ENCODE measurements at places on chromosomes 5 and 9. TPM values are rescaled to one million over a fixed set of nuclear protein-coding genes. Genes with fewer than 3 reads are reported as not detected.

GRCh38 chr5:4862500-4862899 is 277.6 kb upstream of the ADAMTS16 start:
- no peaks in the 10 kb centered on the region for H3K36me3 ChIP-seq
- no peaks in the 10 kb centered on the region for H3K4me1 ChIP-seq
- no peak overlapping the region for H3K27ac ChIP-seq
- H3K27me3 ChIP-seq, result no peaks in the 10 kb centered on the region

GRCh38 chr5:164220522-164220921 is 715.1 kb downstream of the MAT2B start:
- no peaks in the 10 kb centered on the region for H3K4me1 ChIP-seq
- H3K27me3 ChIP-seq, result no peaks in the 10 kb centered on the region
- no peaks in the 10 kb centered on the region for H3K36me3 ChIP-seq
- no peak overlapping the region for H3K4me3 ChIP-seq
- H3K27ac ChIP-seq, result no peak overlapping the region
- DNase-seq, result no peak

DNA sequence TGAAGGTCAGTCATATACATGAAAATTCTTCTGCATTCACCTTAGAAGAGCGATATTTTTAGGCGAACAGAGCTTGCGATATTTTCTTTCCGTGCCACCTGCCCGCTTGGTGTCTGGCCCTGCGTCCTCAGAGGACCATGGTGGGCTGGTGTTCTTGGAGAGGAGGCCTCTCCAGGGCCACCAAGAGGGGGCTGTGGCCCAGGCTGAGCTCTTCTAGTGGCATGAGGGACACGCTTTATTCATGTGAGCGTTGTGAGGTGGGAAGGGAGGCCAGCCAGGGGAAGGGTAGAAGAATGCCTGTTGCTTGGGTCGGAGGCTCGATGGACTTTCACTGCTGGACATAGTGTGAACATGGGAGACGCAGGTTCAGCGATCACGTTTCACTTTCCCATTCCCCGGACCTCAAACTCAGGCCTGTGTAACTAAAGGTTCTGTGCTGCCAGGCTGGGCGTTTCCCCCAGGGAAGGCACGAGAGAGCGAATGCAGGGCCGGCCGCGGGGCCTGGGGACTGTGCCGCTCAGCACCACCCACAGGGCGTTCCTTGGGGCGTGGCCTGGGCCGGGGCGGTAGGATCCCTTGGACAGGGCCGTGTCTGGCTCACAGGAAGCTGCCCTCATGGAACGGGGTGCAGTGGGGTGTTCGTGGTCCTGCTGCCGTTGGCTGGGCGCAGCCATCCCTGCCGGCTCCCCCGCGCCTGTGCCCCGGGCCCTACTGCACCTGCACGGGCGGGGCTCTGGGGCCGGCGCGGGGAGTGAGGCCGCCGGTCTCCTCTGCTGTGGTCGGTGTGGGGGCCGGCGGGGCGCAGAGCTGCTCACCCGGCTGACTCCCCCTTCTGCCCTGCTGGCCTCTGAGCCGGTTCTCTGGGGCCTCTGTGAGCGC is 40.7 kb upstream of the CLPTM1L start:
- peak overlapping the region; percentile 98 for H3K27ac ChIP-seq
- peaks cover 21% of the 10 kb centered on the region for H3K4me1 ChIP-seq
- peak overlapping the region; percentile 98 for H3K4me3 ChIP-seq
- peak; percentile 69 for DNase-seq

- H3K4me3 ChIP-seq, result no peak overlapping the region
- H3K27ac ChIP-seq, result no peak overlapping the region
- no peak for DNase-seq
- peaks cover 27% of the 10 kb centered on the region for H3K27me3 ChIP-seq
These were observed 35.5 kb upstream of the GLRX start for GRCh38 chr5:95858023-95858461.

DNA sequence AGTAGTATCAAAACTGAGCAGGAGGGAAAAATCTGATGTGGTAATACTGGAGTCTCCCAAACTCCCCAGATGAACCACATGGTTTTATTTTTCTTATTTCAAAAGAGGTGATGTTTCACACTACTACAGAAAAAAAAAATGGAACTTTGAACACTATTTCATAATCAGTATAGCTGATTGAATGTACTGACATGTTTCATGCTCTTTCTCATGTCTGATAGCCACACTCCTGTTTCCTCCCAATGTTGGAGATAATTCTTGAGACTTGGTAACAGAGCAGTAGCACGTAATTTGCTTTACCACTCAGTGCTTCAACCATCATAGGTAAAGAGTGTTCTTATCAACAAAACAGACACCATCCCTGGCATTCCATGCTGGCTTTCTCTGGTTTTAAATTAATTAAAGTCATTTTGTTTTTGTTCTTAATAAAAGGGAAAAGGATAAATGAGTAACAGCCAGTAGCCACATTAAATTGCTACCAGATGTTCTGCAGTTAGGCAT is 85.2 kb downstream of the MUSK start:
- no peak overlapping the region for H3K4me3 ChIP-seq
- H3K36me3 ChIP-seq, result no peaks in the 10 kb centered on the region
- H3K4me1 ChIP-seq, result no peaks in the 10 kb centered on the region
- no peak overlapping the region for H3K27ac ChIP-seq
- DNase-seq, result no peak

DNA sequence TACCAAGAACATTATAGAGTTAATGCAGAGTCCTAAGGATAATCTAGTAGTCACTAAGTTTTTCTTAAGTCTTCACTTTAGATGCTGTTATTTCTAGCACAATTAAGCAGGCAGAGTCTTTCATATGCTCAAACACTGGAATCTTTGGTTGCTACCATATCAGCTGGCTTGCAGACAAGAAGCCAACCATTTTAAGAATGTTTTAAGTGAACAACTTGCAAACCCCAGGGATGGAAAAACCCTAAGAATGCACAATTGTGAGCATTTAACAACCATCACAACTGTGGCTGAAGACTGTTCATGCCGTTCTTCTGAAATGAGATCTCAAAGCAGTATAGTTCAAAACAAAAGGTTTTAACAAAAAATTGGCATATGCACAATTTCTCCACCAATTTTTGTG is 55.1 kb downstream of the CSNK1A1 start:
- no peak overlapping the region for H3K4me3 ChIP-seq
- H3K27me3 ChIP-seq, result no peaks in the 10 kb centered on the region
- no peak for DNase-seq
- no peak overlapping the region for H3K27ac ChIP-seq
- peaks cover 5% of the 10 kb centered on the region for H3K36me3 ChIP-seq
- H3K4me1 ChIP-seq, result peaks cover 2% of the 10 kb centered on the region

- peaks cover 3% of the 10 kb centered on the region for H3K4me1 ChIP-seq
- no peak for DNase-seq
- H3K27ac ChIP-seq, result no peak overlapping the region
- H3K4me3 ChIP-seq, result no peak overlapping the region
- peaks cover 3% of the 10 kb centered on the region for H3K36me3 ChIP-seq
These were observed 25.9 kb downstream of the SRFBP1 start for GRCh38 chr5:121987685-121988073.

DNA sequence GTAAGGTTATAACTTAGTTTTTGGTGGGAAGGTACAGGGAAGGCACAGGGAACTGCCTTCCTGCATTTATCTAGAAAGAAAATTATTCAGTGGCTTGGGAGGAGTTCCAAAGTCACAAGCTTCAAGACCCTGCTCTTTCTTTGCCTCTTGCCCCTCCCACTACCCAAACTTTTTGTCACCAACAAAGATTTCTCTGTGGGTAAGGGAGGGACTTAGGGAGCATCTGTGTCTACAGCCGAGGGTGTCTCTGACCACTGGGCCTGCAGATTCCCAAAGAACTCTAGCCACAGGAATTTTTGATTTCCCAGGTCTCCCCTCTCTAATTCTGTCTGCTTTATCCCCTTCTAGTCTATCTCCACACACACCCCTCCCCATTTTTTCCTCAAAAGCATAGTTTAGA is 2.1 kb downstream of the ECSCR start:
- H3K27me3 ChIP-seq, result no peaks in the 10 kb centered on the region
- H3K4me1 ChIP-seq, result peaks cover 32% of the 10 kb centered on the region
- no peaks in the 10 kb centered on the region for H3K36me3 ChIP-seq
- DNase-seq, result no peak
- peak overlapping the region; percentile 98 for H3K27ac ChIP-seq

DNA sequence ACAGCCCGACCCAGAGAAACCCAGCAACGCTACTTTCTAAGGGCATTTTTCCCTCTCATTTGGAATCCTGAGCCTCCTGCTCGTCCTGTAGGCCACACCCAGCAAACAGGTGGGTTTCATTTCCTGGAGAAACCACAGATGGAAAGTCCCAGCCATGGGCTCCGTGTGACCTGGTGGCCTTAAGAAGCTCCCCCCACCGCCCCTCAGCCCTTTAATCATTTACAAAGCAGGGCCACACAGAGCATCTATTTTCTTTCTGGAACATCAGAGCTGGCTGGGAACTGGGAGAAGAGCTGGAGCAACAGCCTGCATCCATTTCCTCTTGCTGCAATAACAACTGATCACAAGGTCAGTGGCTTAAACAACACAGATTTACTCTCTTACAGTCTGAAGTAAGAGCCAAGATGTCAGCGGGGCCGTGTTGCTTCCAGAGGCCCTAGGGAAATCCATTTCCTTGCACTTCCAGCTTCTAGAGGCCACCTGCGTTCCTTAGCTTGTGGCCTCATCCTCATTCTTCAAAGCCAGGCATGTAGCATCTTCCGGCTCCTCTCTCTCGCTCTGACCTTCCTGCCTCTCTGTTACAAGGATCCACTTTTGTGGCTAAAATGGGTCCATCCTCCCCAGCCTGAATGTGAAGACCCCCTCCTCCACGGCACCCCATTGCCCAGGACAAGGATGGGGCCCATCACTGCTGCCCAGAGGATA is 40.5 kb downstream of the C9orf50 start:
- peaks cover 49% of the 10 kb centered on the region for H3K4me1 ChIP-seq
- no peaks in the 10 kb centered on the region for H3K27me3 ChIP-seq
- H3K36me3 ChIP-seq, result peaks cover 5% of the 10 kb centered on the region
- DNase-seq, result no peak

GRCh38 chr5:69209602-69210001 is 20.2 kb downstream of the CENPH start:
- H3K27me3 ChIP-seq, result no peaks in the 10 kb centered on the region
- DNase-seq, result no peak
- no peaks in the 10 kb centered on the region for H3K4me1 ChIP-seq
- H3K36me3 ChIP-seq, result no peaks in the 10 kb centered on the region

GRCh38 chr5:134430001-134430569 is 18.4 kb upstream of the CDKN2AIPNL start:
- H3K4me1 ChIP-seq, result peaks cover 3% of the 10 kb centered on the region
- no peaks in the 10 kb centered on the region for H3K36me3 ChIP-seq
- H3K27me3 ChIP-seq, result peaks cover 5% of the 10 kb centered on the region
- H3K27ac ChIP-seq, result no peak overlapping the region
- DNase-seq, result no peak
- no peak overlapping the region for H3K4me3 ChIP-seq

DNA sequence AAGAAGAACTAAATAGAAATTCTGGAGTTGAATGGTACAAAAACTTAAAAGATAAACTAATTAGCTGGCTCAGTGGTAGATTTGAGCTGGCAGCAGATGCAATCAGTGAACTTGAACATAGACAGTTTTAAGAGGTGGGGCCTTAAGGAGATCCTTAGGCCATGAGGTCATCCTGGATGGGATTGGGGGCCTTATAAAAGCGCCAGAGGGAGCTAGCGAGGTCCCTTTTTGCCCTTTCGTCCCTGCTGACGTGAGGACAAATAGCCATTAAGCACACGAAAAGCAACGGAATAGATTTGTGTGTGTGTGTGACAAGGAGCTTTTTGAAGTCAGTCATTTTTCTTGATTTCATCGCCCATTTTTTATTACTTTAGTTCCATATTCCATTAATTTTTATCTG is 83.3 kb downstream of the ZNF354C start:
- DNase-seq, result no peak
- H3K27ac ChIP-seq, result no peak overlapping the region
- H3K27me3 ChIP-seq, result no peaks in the 10 kb centered on the region
- H3K36me3 ChIP-seq, result no peaks in the 10 kb centered on the region

- H3K4me3 ChIP-seq, result no peak overlapping the region
- H3K27ac ChIP-seq, result no peak overlapping the region
- no peaks in the 10 kb centered on the region for H3K36me3 ChIP-seq
These were observed 110.7 kb downstream of the PLK2 start for GRCh38 chr5:58348996-58349728.

DNA sequence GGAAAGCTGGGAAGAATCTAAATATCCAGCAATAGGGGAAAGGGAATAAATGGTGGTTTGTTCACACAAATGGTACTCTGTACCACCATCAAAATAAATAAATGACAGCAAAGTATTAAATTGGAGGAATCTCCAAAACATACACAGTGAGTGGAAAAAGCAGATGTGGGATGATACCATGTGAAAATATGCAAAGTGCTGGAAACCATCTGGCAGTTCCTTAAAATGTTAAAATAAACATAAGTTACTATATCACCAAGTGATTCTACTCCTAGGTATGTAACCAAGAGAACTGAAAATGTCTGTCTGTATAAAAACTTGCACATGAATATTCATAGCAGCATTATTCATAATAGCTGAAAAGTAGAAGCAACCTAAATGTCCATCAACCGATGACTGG is 41.9 kb upstream of the TEX48 start:
- DNase-seq, result no peak
- no peaks in the 10 kb centered on the region for H3K27me3 ChIP-seq
- H3K36me3 ChIP-seq, result no peaks in the 10 kb centered on the region
- H3K4me1 ChIP-seq, result peaks cover 19% of the 10 kb centered on the region
- no peak overlapping the region for H3K4me3 ChIP-seq

DNA sequence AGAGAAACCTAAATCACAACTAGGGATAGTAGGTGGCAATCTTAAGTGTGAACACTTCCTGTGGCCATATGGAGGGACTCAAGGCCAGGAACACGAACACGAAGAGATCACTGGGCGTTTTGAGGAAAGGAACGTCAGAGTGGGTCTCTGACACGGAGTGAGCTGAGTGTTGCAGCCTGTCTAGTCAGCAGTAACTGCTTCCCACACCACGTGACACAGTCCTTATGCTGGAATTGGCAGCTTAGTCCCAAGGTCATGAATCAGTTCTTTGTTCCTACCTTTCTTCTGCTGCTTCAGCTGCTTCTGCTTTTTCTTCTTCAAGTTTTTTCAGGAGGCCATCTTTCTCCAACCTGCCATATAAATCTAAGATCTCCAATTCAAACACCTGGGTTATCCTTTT is 18.2 kb downstream of the SPACA9 start:
- no peaks in the 10 kb centered on the region for H3K4me1 ChIP-seq
- peaks cover 4% of the 10 kb centered on the region for H3K36me3 ChIP-seq
- no peak overlapping the region for H3K4me3 ChIP-seq
- H3K27ac ChIP-seq, result no peak overlapping the region

CAMK4 gene
- total RNA-seq, result 139 TPM

CDKN2B gene
- total RNA-seq, result 2.0 TPM

SLC24A2 gene
- total RNA-seq, result not detected

ANXA2R gene
- 33.0 TPM for total RNA-seq

SLCO6A1 gene
- not detected for total RNA-seq

PDCD1LG2 gene
- total RNA-seq, result 0.50 TPM

Measured in T-helper 17 cell (primary cell).